ENCODE measurements at places on chromosomes 2 and 18.

GRCh38 chr2:147133286-147133908, 711.4 kb upstream of the ACVR2A start:
- no peak for DNase-seq

- DNase-seq = no peak
These were observed 96.0 kb downstream of the RHOB start for GRCh38 chr2:20542746-20543468.

DNA sequence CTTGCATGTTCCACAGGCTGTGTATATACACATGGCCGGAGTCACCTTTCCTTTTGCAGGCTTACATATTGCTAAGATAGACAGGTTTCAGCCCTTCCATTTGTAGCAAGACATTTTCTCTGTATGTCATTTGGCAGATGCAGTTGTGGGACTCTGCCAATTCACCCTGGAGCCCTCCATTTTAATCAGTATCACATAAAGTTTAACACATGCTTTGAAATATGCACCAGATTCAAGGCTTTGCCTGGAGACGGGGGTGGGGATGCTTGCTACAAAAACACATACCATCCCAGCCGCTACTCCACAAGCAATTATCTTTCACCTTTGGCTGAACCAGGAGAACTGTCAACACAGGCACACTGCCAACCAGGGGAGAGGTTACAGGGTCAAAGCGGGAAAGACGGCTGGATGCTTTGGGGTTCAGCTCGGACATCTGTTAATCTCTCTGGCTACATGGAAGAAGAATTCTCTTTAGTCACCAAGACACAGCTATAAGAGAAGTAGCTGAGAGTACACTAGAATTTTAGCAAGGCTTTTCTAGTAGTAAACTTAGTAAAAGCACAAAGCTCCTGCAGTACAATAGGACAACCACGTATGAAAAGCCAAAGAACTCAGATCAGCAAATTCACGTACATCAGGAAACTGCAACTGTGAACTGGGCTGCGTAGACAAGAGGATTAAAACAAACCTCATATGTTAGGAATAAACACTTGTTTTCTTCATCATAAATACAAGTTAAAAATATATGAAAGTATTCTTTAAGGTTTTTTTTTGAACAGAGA, 130.9 kb downstream of the EXOC6B start:
- peak; percentile 68 for DNase-seq

DNA sequence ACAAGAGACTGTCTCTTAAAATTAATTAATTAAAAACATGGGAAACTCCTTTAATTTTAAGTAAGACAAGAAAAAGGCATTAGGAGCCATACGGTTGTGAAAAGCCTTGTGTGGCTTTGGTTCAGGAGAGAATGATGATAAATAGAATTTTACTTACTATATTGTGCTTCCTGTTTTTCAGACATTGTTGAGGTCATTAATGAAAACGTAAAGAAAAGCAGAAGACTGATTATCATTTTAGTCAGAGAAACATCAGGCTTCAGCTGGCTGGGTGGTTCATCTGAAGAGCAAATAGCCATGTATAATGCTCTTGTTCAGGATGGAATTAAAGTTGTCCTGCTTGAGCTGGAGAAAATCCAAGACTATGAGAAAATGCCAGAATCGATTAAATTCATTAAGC, 10.7 kb upstream of the IL1RL2 start:
- no peak for DNase-seq

GRCh38 chr2:33083699-33084387, 137.1 kb downstream of the LTBP1 start:
- DNase-seq = no peak

- no peak for DNase-seq
These were observed 109.9 kb upstream of the CAB39 start for GRCh38 chr2:230602562-230603230.

- DNase-seq = no peak
These were observed 32.9 kb downstream of the PTPRM start for GRCh38 chr18:7600036-7600435.

- DNase-seq = no peak
These were observed 32.0 kb downstream of the LPIN1 start for GRCh38 chr2:11778416-11778815.

- no peak for DNase-seq
These were observed 351.4 kb upstream of the CDH20 start for GRCh38 chr18:60981682-60982328.

GRCh38 chr2:197011801-197012641, 85.5 kb upstream of the PGAP1 start:
- DNase-seq = peak; percentile 26

- DNase-seq = peak; percentile 37
These were observed 27.1 kb downstream of the SMIM21 start for GRCh38 chr18:75400366-75400765.

DNA sequence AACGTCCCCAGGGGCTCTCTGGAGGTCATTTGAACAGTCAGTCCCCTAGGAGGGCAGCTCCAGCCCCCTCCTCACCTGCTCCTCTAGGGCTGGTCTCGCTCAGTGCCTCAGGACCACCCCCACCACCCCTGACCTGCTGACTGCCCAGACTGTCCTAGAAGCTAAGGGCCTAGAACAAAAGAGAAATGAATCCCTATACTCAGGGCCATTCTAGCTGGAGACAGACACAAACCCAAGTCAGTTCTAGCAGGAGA, 83.0 kb downstream of the HS1BP3 start:
- DNase-seq = no peak

- no peak for DNase-seq
These were observed 1.8 kb downstream of the PAX8 start for GRCh38 chr2:113276761-113277425.

- DNase-seq = no peak
These were observed 267.0 kb downstream of the MREG start for GRCh38 chr2:215746226-215746886.

GRCh38 chr2:222733846-222734702, 62.6 kb downstream of the MOGAT1 start:
- no peak for DNase-seq

GRCh38 chr18:77969972-77970371, 720.3 kb downstream of the GALR1 start:
- DNase-seq = no peak

DNA sequence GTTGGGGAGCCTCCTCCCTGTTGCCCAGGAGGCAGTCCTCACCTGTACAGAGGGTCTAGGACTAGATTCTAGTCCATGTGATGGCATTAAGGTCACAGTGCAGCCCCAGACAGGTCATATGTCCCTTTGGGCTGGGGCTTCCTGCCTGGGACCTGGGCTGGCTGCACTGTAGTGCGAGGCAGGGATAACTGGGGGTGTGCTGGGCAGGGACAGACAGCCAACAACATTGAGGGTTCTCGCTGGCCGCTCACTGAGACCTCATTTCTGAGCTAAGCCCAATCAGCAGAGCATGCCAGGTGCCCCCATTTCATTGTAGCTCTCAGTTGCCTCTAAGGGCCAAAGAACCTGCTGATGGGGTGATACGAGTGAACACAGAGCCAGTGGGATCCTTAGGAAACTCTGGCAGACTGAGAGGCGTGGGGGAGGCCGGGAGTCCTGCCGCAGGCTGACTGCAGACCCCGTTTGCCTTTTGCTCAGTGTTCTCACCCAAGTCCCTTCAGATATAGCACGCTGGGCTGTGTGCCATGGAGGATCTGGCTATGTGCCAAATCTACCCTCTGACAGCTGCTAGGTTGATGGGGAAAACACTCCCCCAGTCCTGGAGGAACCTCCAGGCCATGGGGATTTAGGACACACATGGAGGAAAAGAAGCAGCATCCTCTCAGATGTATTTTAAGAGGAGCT, 51.9 kb downstream of the DYSF start:
- peak; percentile 68 for DNase-seq

DNA sequence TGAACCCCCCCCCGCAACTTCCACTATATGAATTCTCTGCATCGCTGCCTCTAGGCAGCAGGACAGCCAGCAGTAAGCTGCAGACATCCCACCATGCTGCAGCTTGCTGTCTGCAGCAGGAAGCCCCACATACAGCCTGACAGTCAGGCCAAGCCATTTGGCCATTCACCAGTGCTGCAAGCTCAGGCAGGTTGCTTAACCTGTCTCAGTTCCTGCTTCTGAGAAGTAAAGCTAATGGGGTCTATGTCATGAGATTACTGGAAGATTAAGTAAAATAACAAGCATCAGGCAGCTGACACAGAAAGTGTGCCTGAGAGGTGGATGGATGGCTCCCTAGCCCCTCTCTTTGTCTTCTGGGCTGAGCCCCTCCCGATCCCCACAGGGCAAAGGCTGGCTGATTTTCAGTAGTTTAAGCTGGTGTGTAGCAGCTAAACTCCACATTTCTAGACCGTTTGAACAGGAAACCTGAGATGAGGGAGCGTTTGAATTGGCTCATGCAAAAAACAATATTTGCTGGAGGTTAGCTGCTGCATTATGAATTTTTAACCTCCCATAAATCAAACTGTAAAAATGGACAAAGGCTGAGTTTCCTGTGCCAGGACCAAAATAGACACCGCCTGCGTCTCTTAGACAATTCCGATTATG, 193.8 kb upstream of the ARL4C start:
- peak; percentile 7 for DNase-seq

GRCh38 chr2:113966832-113967231, 76.9 kb downstream of the ACTR3 start:
- no peak for DNase-seq

- DNase-seq = no peak
These were observed 217.3 kb downstream of the TTC32 start for GRCh38 chr2:19684516-19684915.

GRCh38 chr2:112713585-112713925, 7.3 kb upstream of the NT5DC4 start:
- DNase-seq = no peak

- DNase-seq = no peak
These were observed 226.3 kb downstream of the CCDC85A start for GRCh38 chr2:56410140-56410539.

DNA sequence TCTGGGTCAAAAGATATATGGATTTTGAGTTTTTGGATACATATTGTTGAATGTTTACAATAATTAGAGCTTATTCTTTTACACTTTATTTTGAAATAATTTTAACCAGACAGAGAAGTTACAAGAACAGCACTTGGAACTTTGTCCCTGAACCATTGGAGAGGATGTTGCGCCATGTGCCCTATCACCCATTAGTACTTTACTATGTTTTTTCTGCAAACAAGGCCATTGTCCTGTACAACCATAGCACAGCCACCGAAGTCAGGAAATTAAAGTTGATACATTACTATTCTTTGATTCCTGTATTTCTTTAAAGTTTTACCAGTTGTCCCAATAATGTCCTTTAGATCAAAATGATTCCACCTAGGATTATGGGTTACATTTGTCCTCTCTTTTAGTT, 188.8 kb downstream of the ACKR3 start:
- DNase-seq = no peak

DNA sequence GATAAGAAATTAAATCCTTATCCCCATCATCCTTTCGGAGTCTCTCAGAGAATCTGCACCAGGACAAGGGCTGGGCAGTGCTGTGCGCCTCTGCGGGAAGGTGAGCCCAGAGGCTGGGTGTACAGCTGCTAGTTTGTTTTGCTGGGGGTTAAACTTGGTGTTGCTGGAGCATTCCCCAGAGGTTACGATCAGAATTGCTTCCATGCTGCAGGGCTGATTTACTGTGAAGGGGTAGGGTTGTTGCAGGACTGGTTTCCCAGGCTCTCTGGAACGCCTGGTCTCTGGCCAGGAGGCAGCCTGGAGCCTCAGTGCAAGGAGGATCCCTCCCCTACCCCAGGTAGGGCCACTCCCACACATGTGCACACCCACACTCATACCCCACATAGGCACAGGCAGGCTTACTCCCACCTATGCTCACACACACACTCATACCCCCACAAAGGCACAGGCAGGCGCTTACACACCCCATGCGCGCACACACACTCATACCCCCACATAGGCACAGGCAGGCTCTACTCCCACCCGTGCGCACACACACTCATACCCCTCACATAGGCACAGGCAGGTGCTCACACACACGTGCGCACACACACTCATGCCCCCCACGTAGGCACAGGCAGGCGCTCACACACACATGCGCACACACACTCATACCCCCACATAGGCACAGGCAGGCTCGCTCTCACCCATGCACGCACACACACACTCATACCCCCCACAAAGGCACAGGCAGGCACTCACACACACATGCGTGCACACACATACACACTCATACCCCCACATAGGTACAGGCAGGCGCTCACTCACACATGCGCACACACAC, 11.3 kb downstream of the CNNM4 start:
- no peak for DNase-seq

GRCh38 chr2:203501873-203502272, 33.2 kb downstream of the RAPH1 start:
- DNase-seq = no peak

- no peak for DNase-seq
These were observed 280.3 kb upstream of the TRIB2 start for GRCh38 chr2:12436483-12436882.

GRCh38 chr2:129464631-129465030, 514.8 kb upstream of the RAB6C start:
- no peak for DNase-seq

GRCh38 chr2:227390468-227391256, 2.9 kb upstream of the SCYGR1 start:
- no peak for DNase-seq

GRCh38 chr2:42142547-42143184, 26.5 kb upstream of the EML4 start:
- DNase-seq = no peak

- peak; percentile 5 for DNase-seq
These were observed 2.2 kb upstream of the PARD3B start for GRCh38 chr2:204542982-204543608.

- DNase-seq = no peak
These were observed 37.2 kb upstream of the STAT1 start for GRCh38 chr2:191051177-191051576.

DNA sequence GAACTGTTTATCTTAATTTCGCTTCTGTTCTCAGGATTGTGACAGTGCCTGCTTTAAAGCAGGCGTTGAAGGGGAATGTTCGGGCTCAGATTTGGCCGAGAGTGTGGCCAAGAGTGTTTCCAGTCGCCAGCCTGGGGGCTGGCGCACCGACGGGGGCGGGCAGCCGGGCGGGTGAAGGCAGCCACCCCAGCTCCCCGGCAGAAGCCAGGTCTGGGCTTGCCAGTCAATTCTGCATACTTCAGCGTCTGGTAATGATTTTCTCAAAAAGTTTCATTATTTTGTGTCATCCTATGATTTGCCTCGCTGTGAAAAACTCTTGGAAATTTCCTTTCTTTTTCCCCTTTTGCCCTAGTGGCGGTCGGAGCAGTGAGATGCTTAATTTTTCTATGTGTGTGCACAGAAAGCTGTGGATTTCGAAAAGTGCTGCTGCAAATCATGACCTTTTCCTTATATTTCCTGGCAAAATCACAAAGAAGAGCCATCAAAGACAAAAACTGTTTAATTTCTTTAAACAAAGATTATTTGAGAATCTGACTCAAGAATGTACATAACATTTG, 856 bp downstream of the FAM228A start:
- DNase-seq = no peak

- DNase-seq = no peak
These were observed 285.4 kb downstream of the LPIN1 start for GRCh38 chr2:12031866-12032265.

- no peak for DNase-seq
These were observed 94.7 kb downstream of the COL6A3 start for GRCh38 chr2:237319086-237319820.

- DNase-seq = no peak
These were observed 122.4 kb downstream of the TNS1 start for GRCh38 chr2:217880287-217880889.

- no peak for DNase-seq
These were observed 68.9 kb downstream of the VAPA start for GRCh38 chr18:9982711-9983110.

- DNase-seq = no peak
These were observed 66.9 kb upstream of the ZNG1B start for GRCh38 chr2:113370478-113371091.

- no peak for DNase-seq
These were observed 188.1 kb downstream of the ZEB2 start for GRCh38 chr2:144331674-144332355.
